Activated naive CD8-positive, alpha-beta T cell treated with anti-CD3 and anti-CD28 coated beads, Interleukin-2, amount 50 U/mL, for 24 hours (primary cell): ENCODE measurements at places on chromosomes 5 and 9.

GRCh38 chr9:35028341-35028740 is 38.8 kb downstream of the DNAJB5 start:
- no peak for DNase-seq

DNA sequence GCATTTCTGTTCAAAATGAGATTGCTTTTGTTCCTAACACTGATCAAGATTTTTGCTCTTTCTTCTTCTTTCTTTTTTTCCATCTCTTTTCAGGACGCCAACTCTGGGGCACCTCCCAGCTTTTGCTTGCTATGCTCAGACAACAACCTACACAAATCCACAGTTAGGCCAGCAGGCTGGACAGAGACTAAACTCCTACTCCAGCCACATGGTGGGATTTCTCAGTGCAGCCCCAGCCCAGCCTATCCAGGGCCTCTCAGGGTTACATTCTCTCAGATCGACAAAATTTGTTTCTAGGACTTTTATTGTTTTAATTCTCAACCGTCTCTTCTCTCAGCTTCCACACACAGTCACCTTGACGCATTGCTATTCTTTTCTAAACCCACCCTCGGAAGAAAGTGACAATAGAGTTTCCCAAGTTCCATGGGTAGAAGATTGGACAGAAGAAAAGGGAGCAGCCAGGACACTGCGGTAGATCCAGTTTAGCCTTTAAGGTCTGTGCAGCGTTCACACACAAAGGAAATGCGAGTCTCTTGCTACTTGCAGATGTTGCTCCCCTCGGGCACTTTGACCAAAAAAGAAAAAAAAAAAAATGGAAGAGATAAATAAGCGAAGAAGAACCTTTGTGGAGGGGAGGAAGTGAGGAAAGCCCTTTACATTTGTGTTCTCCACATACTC is 588.6 kb upstream of the GRAMD2B start:
- no peak for DNase-seq

DNA sequence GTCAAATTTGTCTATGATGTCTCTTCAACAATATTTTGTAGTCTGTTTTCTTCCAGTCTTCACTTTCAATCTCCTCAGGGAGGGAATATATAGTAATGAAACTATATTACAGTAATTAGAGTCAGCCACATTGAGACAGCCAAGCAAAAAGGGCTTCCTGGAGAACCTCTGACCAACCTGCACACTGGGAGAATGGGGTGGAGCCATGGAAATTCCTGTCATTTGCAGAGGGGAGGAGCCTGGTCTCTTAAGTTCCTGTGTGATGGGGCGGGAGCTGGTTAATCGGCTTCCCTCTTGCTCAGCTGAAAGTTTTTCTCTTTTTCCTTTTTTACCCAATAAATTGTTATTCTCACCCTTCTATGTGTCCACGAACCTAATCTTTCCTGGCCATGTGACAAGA is 1220.0 kb downstream of the PTPRD start:
- no peak for DNase-seq

DNA sequence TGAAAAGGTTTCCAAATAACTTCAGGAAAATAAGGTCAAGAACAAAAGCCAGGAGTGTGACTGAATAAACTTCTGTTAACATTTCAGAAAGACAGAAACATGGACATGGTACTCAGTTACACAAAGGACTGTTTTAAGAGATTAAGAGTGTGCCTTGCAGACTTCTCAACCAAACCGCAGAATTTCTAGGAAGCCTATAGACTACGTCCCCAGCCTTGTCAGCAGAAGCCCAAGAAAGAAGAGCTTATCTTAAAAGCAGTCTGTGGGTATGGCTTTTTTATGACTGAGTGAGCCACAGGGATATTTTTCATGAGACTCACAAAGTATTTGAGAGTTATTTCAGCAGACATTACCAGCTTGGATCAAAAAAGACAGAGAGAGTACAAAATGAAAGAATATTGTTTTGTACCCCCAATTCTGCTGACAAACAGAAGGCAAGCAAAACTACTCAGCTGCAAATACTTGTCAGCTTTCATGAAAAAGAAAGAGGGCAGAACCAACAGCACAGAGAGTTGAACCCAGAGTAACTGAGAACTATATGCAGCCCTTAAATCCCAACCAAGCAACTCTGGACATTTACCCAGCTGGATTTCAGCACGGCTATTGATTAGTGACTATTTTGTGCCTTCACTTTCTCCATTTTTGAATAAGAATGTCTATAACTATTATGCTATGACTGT is 711.0 kb upstream of the CTNND2 start:
- DNase-seq = no peak

- no peak for DNase-seq
Observed at GRCh38 chr5:40374853-40375252, 304.9 kb upstream of the PTGER4 start.

DNA sequence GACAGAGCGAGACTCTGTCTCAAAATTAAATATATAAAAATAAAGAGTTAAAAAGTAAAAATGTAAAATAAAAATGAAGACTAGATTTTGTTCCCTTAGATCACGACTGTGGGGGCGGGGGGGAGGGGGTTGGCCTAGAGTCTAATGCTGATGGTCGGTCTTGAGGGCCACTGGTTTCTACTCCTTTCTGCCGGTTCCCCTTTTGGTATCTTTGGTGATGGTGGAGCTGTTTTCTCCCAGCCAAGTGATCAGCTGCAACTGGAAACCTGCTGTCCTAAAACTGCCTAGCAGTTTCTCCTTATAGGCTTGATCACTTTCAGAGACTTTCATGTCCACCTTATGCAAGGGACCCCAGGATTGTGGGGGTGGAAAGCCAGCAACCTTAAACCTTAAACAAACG is 1.1 kb downstream of the SRD5A1 start:
- DNase-seq = no peak

GRCh38 chr9:133276001-133276884 is 1.2 kb upstream of the ABO start:
- DNase-seq = no peak

DNA sequence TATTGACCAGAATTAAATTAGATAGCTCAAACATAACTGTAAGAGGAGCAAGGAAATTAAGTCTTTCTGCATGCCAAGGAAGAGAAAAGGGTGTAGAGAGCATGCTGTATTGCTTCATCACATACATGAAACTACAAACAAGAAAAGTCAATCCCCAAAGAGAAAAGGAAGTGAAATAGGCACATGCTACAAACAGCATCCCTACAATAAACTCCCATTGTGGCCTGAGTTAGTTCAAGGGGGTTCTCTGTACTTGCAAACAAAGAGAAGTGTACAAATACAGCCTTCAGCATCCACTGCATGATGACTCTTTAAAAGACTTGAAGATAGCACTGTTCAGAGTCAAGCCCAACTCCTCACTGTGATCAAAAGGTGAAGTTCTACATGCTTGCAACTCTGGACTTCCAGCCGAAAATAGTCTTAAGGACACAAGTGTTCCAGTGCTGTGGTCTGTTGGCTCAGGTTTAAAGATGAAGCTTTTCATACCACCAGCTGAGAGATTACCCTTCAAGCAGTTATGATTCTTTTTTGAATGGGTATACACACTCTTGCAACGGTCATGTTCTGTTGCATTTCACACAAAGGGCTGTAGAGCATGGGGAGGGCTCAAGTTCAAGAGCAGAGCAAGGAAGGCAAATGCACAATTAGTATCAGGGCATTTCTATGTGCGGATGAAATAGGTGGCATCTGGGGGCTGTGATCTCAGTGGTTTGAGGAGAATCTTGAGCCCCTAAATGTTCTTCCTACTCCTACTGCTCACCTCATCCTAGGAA is 534.5 kb downstream of the EBF1 start:
- DNase-seq = no peak

DNA sequence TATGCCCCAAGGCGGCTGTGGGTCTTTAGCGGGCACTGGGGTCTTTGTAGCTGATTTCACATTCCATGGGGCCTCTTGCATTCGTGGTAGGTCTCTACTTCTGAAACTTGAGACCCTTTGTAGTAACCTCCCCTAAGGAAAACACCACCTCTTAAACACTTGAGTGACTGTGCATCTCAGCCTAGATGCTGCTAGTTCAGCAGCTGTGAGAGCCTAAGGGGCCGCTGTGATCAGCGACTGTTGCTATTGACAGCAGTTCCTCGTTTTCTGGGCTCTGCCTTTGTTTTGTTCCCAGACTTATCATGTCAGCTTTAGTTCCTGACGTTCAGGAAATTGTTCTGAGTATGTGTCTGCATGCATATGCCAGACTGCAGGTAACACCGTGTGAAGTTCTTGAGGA is 171.2 kb downstream of the HSPA4 start:
- DNase-seq = no peak

DNA sequence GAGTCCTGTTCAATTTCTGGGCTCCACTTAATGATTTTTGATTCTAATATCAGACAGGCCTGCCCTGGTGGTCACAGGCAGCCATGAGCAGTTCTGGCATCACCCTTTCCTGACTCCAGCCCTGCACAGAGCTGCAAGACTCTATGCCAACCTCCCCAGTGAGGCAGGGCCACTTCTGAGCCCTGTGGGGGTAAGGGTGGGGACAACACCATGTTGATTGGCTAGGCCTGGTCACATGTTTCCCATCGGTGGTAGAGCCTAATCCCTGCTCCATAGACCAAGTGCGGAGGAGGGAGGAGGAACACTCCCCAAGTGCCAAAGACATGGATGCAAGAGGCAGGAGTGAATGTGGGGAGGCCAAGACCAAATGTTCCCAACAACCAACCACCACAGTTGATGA is 134.6 kb downstream of the PHF2 start:
- DNase-seq = no peak

DNA sequence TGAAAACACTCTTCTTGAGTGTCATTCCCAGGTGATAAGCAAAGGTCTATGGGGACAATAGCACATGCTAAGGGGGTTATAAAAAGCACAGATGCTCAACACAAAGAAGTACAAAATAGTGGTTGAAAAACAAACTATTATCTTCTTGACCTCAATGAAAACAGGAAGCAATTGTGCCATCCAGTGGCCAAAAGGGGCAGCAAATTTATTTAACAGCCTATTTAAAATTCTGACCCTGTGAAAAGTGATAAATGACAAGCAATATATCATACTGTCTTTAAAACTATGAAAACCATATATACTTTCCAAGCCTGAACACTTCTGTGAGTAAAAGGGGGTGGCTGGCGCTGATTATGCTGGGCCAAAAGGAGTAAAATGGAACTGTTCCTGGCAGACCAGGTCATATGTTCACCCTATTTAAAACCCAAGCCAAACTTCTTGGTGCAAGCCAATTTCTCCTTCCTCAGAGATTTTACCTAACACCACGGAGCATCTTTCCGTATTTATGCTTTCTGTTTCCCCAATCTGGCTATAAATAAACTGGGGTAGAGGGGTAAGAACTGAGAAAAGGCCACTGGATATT is 29.7 kb downstream of the TEX10 start:
- DNase-seq = peak; percentile 11

DNA sequence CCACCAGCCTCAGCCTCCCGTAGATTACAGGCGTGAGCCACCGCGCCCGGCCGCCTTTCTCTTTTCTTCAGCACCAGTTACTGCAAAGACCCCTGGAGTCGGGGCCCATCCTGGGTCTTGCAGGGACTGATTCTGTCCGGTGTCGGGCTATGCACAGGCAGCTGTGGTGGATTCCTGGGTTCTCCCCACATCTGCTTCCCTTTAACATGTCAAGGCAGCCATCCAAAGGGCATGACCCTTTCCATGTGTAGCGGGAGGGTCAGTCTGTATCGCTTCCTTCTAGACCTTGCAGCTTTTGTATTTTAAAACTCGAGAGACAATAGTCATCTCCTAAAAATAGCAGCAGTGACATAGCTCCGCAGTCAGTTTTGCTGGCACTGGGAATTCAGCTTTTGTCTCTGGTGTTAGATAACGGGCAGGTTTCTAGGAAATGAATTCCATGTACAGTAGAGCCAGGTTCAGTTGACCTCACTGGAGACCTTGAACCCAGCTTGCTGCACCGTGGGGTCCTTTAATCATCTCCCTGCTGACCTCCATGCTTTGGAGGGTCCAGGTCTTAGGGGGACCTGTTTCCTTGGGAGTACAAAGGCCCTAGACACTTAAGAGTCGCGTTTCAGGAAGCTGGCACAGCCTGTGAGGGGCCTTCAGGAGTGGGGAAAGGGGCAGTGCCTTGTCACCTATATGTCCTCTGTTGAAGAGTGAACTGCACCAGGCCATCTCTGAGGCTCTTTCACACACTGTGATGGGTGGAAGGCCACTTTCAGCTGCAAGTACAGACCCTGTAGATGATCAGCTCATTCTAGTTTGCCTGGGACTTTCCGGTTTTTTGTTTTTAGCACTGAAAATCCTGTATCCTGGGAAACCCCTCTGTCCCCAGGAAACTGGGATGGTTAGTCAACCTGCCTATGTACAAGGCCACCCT is 13.8 kb downstream of the ANKRD33B start:
- DNase-seq = no peak
